ENCODE measurements at places on chromosomes 7 and 10. TPM values are rescaled to one million over a fixed set of nuclear protein-coding genes. Genes with fewer than 3 reads are reported as not detected.

- no peak overlapping the region for H3K4me3 ChIP-seq
- DNase-seq, result no peak
- no peaks in the 10 kb centered on the region for H3K27me3 ChIP-seq
Measured at GRCh38 chr10:127848226-127848625, 44.5 kb downstream of the CLRN3 start.

DNA sequence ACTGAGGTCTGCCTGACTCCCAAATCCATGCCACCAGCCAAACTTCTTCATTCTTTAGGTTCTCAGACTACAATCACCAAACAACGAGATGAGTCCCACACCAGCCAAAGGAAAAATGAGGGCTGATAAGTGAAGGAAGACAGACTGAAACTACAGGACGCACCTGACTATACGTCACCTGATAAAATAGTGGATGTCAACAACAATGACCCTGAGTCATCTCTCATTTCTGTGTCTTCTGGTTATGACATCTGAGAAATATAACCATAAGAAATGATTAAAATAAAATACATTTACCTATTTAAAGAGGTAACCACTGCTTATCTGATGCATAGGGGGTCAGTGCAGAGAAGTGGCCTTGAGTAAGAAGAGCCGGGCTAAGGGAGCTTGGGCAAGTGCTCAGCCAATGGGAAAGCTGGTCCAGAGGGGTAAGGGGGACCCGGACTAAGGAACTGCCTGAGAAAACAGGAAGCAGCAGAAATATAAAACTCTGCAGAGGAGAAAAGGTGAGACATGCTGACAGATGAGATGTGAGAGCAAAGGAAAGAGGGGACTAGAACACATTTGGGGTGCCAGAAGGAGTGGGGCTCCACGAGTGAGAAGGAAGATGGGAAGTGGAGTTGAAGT, 51.8 kb downstream of the HIPK2 start:
- no peak overlapping the region for H3K4me3 ChIP-seq
- H3K27me3 ChIP-seq, result no peaks in the 10 kb centered on the region
- no peak overlapping the region for H3K27ac ChIP-seq
- H3K4me1 ChIP-seq, result peaks cover 36% of the 10 kb centered on the region

- no peaks in the 10 kb centered on the region for H3K27me3 ChIP-seq
- H3K4me1 ChIP-seq, result no peaks in the 10 kb centered on the region
- H3K4me3 ChIP-seq, result no peak overlapping the region
- H3K27ac ChIP-seq, result no peak overlapping the region
Measured at GRCh38 chr7:10568891-10569290, 404.8 kb upstream of the PHF14 start.

- 0 out of 2 replicates have a peak, but pooled peaks cover 3% of the 10 kb centered on the region for H3K27me3 ChIP-seq
- DNase-seq, result no peak
- no peaks in the 10 kb centered on the region for H3K4me1 ChIP-seq
- H3K4me3 ChIP-seq, result no peak overlapping the region
- no peak overlapping the region for H3K27ac ChIP-seq
- H3K36me3 ChIP-seq, result no peaks in the 10 kb centered on the region
Measured at GRCh38 chr10:51706225-51706624, 6.8 kb upstream of the CSTF2T start.

DNA sequence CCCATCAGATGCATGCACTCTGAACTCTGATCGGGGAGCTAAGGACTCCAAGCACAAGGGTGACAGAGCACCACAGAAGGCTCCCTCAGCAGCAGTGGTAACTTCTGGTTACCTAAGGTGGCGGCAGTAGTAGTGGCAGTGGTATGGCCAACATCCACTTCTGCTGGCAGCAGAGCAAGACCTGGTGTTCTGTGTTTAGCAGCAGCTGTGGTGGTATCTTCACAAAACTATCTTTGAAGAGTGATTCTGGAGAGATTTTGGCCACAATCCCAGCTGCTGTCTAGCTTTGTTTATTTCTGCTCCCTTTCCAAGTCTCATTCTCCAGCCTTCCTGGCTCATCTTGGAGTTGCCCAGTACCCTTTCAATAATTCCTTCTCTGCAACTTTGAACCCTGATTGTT, 102.4 kb upstream of the LRGUK start:
- no peak overlapping the region for H3K27ac ChIP-seq
- H3K4me3 ChIP-seq, result no peak overlapping the region
- no peaks in the 10 kb centered on the region for H3K36me3 ChIP-seq
- H3K4me1 ChIP-seq, result no peaks in the 10 kb centered on the region
- no peak for DNase-seq

Gene NUTM2A
- 1.1 TPM for total RNA-seq

Gene HTRA1
- 8.4 TPM for total RNA-seq

Data from SJSA1 (cell line).